ENCODE measurements at places on chromosomes 2 and 18. TPM values are rescaled to one million over a fixed set of nuclear protein-coding genes. Genes with fewer than 3 reads are reported as not detected.

Gene TTN
- total RNA-seq: 4.7 TPM

DNA sequence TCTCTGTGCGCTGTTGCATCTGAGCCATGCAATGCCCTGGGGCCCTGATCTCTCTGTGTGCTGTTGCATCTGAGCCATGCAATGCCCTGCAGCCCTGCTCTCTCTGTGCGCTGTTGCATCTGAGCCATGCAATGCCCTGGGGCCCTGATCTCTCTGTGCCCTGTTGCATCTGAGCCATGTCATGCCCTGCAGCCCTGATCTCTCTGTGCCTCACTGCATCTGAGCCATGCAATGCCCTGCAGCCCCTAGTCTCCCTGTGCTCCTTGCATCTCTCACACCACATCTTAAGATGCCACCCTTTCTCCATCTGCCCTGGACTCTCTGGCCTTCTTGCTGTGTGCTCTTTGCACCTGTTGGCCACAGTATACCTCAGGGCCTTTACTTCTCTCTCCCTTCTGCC is 56.2 kb downstream of the SOX11 start:
- DNase-seq: no peak
- H3K27ac ChIP-seq: no peak overlapping the region
- no peaks in the 10 kb centered on the region for H3K36me3 ChIP-seq
- no peaks in the 10 kb centered on the region for H3K27me3 ChIP-seq

- no peaks in the 10 kb centered on the region for H3K36me3 ChIP-seq
- no peak overlapping the region for H3K27ac ChIP-seq
- no peak for DNase-seq
- H3K27me3 ChIP-seq: no peaks in the 10 kb centered on the region
Observed at GRCh38 chr2:177432703-177433102, 40.1 kb downstream of the AGPS start.

Gene B3GNT7
- 2.6 TPM for total RNA-seq

Gene POTEI
- total RNA-seq: not detected

Gene FAM237A
- not detected for total RNA-seq

- H3K4me1 ChIP-seq: no peaks in the 10 kb centered on the region
- H3K4me3 ChIP-seq: no peak overlapping the region
- H3K27me3 ChIP-seq: no peaks in the 10 kb centered on the region
- DNase-seq: no peak
- H3K27ac ChIP-seq: no peak overlapping the region
Observed at GRCh38 chr18:61153571-61153970, 179.7 kb upstream of the CDH20 start.

DNA sequence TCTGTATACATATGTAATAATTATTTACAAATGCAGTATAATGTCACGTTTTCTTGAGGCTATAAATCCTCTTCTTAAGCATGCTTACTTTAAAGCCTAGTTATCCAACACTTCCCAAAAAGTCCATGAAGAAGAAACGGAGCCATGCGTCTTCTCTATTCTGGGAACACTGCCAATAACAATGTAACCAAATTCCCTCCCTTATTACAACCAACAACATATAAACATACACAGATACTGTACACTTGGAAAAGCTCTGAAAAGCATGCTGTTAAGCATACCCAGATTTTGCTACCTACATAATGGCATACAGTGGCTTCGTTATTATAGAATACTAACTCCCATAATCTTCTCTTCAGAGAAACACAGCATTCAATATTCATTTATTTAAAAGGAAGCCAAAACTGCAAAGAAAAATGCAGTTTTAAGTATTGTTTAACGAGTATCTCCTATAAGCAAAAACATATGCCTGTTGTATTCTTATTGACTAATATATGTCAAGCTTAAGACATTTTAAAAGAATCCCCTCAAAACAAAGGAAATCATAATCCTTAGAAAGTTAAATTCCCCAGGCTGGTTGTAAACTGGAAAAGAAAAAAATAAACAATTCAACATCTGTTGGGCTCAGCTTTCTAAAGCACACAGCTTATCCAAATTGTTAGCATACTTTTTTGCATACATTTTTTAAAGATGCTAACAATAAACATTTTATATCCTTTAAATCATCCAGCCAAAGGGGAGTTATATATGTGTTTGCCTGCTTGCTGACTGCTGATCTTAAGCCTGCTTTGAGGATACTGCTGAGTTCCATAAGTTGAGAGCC is 83.4 kb downstream of the SLC25A12 start:
- H3K4me1 ChIP-seq: no peaks in the 10 kb centered on the region
- H3K27me3 ChIP-seq: no peaks in the 10 kb centered on the region
- H3K27ac ChIP-seq: no peak overlapping the region
- no peak for DNase-seq
- H3K4me3 ChIP-seq: no peak overlapping the region

DNA sequence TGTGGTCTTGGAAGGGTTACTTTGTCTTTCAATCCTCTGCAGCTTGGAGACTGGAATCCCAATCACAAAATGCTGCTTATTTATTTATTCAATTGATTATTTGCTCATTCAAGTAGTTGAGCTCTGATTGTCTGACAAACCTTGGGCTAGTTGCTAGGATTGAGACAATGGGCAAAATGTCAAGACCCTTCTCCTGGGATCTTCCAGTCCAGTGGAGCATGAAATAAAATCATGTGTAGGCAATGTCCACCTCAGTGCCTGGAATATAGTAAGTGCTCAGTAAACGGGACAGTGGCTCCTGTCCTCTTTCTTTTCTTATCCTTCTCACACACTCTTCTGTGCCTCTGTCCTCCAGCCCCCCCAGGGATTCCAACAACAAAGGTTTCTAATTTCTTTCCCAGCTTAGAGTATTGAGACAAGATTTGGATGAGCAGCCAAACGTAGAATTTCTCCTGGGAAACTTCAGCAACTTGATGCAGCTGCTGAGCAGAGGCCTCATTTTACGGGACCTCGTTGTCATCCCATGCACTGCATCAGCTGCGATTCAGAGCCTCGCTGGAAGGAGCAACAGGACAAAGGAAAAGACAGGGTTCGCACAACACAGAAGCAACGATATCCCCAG is 545.0 kb downstream of the SOX11 start:
- DNase-seq: no peak
- no peak overlapping the region for H3K4me3 ChIP-seq
- no peaks in the 10 kb centered on the region for H3K36me3 ChIP-seq
- H3K27ac ChIP-seq: no peak overlapping the region
- no peaks in the 10 kb centered on the region for H3K4me1 ChIP-seq

DNA sequence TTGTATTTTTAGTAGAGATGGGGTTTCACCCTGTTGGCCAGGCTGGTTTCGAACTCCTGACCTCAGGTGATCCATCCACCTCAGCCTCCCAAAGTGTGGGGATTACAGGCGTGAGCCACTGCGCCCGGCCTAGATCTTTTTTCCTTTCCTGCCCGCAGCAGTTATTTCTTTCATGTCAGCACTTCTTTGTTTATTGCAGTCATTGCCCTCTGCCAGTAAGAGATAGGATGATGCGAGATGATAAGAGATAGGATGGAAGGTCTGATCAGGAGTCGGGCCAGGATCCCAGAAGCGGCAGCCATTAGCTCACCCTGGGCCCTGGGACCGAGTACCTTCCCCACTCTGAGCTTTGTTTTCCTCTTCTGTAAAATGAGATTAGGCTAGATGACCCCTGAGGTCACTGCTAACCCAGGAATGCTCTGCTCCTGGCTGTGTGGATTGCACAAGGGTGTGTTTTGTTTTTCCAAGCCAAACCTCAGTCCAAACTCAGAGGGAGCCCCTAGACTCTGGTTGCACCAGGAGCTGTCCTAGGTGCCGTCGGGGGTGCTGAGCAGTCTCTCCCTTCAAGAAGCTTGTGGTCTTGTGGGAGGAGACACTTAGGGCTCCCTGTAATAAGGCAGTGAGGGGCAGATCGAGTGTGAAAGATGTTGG is 63.3 kb downstream of the LPIN1 start:
- H3K4me3 ChIP-seq: no peak overlapping the region
- H3K27me3 ChIP-seq: no peaks in the 10 kb centered on the region
- DNase-seq: no peak
- no peak overlapping the region for H3K27ac ChIP-seq

- no peaks in the 10 kb centered on the region for H3K27me3 ChIP-seq
- no peak overlapping the region for H3K27ac ChIP-seq
- no peak overlapping the region for H3K4me3 ChIP-seq
- H3K4me1 ChIP-seq: no peaks in the 10 kb centered on the region
Observed at GRCh38 chr2:129849559-129850160, 129.8 kb upstream of the RAB6C start.

DNA sequence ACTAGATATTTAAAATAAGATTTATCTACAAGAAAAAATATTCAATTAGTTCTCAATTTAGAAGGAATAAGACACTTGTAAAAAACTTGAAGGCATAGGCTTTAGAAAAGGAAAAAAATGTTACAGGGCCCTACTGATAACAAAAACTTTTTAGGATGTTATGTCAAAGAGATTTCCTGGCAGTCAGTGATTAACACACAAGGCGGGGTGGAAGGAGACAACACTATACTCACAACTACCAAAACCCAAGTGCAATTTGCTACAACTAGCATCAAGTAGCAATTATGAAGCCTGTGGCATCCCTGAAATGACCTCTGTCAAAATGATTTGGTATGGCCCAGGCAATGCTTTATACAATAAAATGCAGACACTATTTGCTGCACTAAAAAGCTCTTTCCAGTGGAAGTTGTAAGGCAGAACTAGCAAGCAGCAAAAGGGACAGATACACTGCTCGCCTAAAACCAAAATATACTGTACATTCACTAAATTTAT is 15.3 kb downstream of the STRN start:
- no peak for DNase-seq
- no peak overlapping the region for H3K27ac ChIP-seq
- no peaks in the 10 kb centered on the region for H3K4me1 ChIP-seq
- H3K27me3 ChIP-seq: no peaks in the 10 kb centered on the region
- H3K4me3 ChIP-seq: no peak overlapping the region

DNA sequence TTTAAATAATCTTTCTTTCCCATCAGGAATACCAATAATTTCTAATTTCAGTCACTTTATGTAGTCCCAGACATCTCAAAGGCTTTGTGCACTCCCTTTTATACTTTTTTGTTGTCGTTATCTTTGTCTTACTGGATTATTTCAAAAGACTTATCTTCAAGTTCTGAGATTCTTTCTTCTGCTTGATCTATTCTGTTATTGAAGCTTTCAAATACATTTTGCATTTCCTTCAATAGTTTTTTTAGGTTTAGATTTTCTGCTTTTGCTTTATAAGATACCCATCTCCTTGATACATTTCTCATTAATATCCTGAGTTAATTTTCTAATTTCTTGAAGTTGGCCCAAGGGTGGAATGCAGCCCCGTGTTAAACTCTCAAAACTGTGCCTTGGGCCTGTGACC is 432.4 kb downstream of the RIT2 start:
- H3K36me3 ChIP-seq: no peaks in the 10 kb centered on the region
- no peaks in the 10 kb centered on the region for H3K27me3 ChIP-seq
- no peak overlapping the region for H3K27ac ChIP-seq
- H3K4me3 ChIP-seq: no peak overlapping the region
- DNase-seq: no peak

GRCh38 chr2:112942654-112943002 is 31.7 kb downstream of the IL37 start:
- H3K36me3 ChIP-seq: no peaks in the 10 kb centered on the region
- H3K27me3 ChIP-seq: no peaks in the 10 kb centered on the region
- no peak for DNase-seq
- no peaks in the 10 kb centered on the region for H3K4me1 ChIP-seq

GRCh38 chr2:2847209-2847676 is 516.2 kb upstream of the MYT1L start:
- H3K27ac ChIP-seq: no peak overlapping the region
- no peak for DNase-seq
- no peaks in the 10 kb centered on the region for H3K27me3 ChIP-seq
- H3K4me1 ChIP-seq: no peaks in the 10 kb centered on the region
- no peaks in the 10 kb centered on the region for H3K36me3 ChIP-seq
- no peak overlapping the region for H3K4me3 ChIP-seq

- no peaks in the 10 kb centered on the region for H3K4me1 ChIP-seq
- H3K27ac ChIP-seq: no peak overlapping the region
- no peaks in the 10 kb centered on the region for H3K36me3 ChIP-seq
- H3K4me3 ChIP-seq: no peak overlapping the region
- no peak for DNase-seq
Observed at GRCh38 chr2:65514555-65515195, 82.3 kb upstream of the SPRED2 start.

- H3K36me3 ChIP-seq: no peaks in the 10 kb centered on the region
- peaks cover 30% of the 10 kb centered on the region for H3K4me1 ChIP-seq
- no peak overlapping the region for H3K27ac ChIP-seq
Observed at GRCh38 chr2:28267282-28267681, 125.4 kb upstream of the FOSL2 start.

- no peak overlapping the region for H3K4me3 ChIP-seq
- H3K36me3 ChIP-seq: no peaks in the 10 kb centered on the region
- H3K27me3 ChIP-seq: no peaks in the 10 kb centered on the region
- no peaks in the 10 kb centered on the region for H3K4me1 ChIP-seq
- H3K27ac ChIP-seq: no peak overlapping the region
- DNase-seq: no peak
Observed at GRCh38 chr2:144099780-144100377, 420.0 kb downstream of the ZEB2 start.

All from tibial nerve (tissue), 4 donors.